Airway epithelial cell (primary cell): ENCODE measurements at places on chromosomes 6 and 20. TPM values are rescaled to one million over a fixed set of nuclear protein-coding genes. Genes with fewer than 3 reads are reported as not detected.

The GFRAL gene
- not detected in 2 replicates for total RNA-seq

The OPN5 gene
- total RNA-seq = not detected in 2 replicates

The SLC17A3 gene
- not detected in 2 replicates for total RNA-seq

The DYNLT2 gene
- 0.56 and 0.71 TPM in 2 replicates for total RNA-seq

The PRICKLE4 gene
- 0.28 and 2.5 TPM in 2 replicates for total RNA-seq

The PSMG4 gene
- total RNA-seq = 16.2 and 18.3 TPM in 2 replicates

The TNFRSF21 gene
- total RNA-seq = 129 and 157 TPM in 2 replicates

The BFSP1 gene
- total RNA-seq = 3.0 and 3.3 TPM in 2 replicates

The FUCA2 gene
- total RNA-seq = 17.4 and 31.8 TPM in 2 replicates

The MAN1A1 gene
- 1.6 and 3.0 TPM in 2 replicates for total RNA-seq

The BACH2 gene
- total RNA-seq = 0.14 and 0.28 TPM in 2 replicates

The TDP2 gene
- 20.0 and 20.6 TPM in 2 replicates for total RNA-seq

The HSPA1L gene
- total RNA-seq = 0.14 and 0.21 TPM in 2 replicates

The ANGPT4 gene
- total RNA-seq = not detected in 2 replicates

The BYSL gene
- total RNA-seq = 6.2 and 15.8 TPM in 2 replicates

The KIF13A gene
- total RNA-seq = 32.8 and 39.0 TPM in 2 replicates

The PKHD1 gene
- total RNA-seq = not detected in 2 replicates

The TNXB gene
- under 0.01 and 0.05 TPM in 2 replicates for total RNA-seq

The SLC35D3 gene
- not detected in 2 replicates for total RNA-seq

The ENPP5 gene
- 0.74 and 0.92 TPM in 2 replicates for total RNA-seq

The ALDH5A1 gene
- 1.6 and 2.0 TPM in 2 replicates for total RNA-seq

The APCDD1L gene
- total RNA-seq = 1.5 and 1.6 TPM in 2 replicates

The FAM217A gene
- total RNA-seq = not detected in 2 replicates
